ENCODE measurements at places on chromosomes 11 and 22. TPM values are rescaled to one million over a fixed set of nuclear protein-coding genes. Genes with fewer than 3 reads are reported as not detected.
A peak's percentile ranks its signal among the peaks of the same experiment; 100 is the strongest.

- peak overlapping the region; percentile 97 for H3K27ac ChIP-seq
- peak overlapping the region; percentile 37 for H3K4me3 ChIP-seq
- H3K27me3 ChIP-seq = no peaks in the 10 kb centered on the region
- peak; percentile 78 for DNase-seq
- peaks cover 12% of the 10 kb centered on the region for H3K36me3 ChIP-seq
Measured at GRCh38 chr11:121466063-121466794, 13.5 kb upstream of the SORL1-AS1 start.

Gene TREH
- total RNA-seq = not detected

GRCh38 chr11:113351480-113351879 is 36.1 kb upstream of the ANKK1 start:
- no peak overlapping the region for H3K27ac ChIP-seq
- peaks cover 4% of the 10 kb centered on the region for H3K4me1 ChIP-seq

Gene PDGFD
- 2.9 TPM for total RNA-seq

Gene TAGLN
- 53.9 TPM for total RNA-seq

DNA sequence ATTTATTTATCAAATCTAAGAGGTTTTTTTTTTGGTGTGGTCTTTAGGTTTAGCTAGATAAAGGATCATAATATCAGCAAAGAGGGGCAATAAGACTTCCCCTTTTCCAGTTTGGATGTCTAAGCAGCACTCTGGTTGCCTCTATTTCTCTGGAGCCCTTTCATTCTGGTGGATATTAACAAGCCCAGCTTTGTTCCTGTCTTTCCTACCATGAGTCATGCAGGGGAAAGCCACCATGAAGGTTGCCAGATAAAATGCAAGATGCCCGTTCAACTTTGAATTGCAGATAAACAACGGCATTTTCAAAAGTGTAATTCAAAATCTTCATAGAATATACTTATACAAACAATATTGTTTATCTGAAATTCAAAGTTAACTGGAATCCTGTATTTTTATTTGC is 143.6 kb downstream of the ADAMTS15 start:
- no peaks in the 10 kb centered on the region for H3K27me3 ChIP-seq
- no peaks in the 10 kb centered on the region for H3K36me3 ChIP-seq
- no peaks in the 10 kb centered on the region for H3K4me1 ChIP-seq
- DNase-seq = no peak
- no peak overlapping the region for H3K4me3 ChIP-seq

Measured in WTC11 (cell line).